ENCODE measurements at places on chromosomes 5 and 9. TPM values are rescaled to one million over a fixed set of nuclear protein-coding genes. Genes with fewer than 3 reads are reported as not detected.

- no peak for DNase-seq
- no peaks in the 10 kb centered on the region for H3K36me3 ChIP-seq
- H3K27ac ChIP-seq = no peak overlapping the region
- H3K27me3 ChIP-seq = peaks cover 16% of the 10 kb centered on the region
- H3K4me1 ChIP-seq = peaks cover 14% of the 10 kb centered on the region
Measured at GRCh38 chr5:140044041-140044440, 942 bp upstream of the NRG2 start.

- H3K27ac ChIP-seq = no peak overlapping the region
- no peaks in the 10 kb centered on the region for H3K27me3 ChIP-seq
- H3K4me1 ChIP-seq = no peaks in the 10 kb centered on the region
- H3K36me3 ChIP-seq = no peaks in the 10 kb centered on the region
- no peak for DNase-seq
Measured at GRCh38 chr5:140051950-140052349, 8.9 kb upstream of the NRG2 start.

DNA sequence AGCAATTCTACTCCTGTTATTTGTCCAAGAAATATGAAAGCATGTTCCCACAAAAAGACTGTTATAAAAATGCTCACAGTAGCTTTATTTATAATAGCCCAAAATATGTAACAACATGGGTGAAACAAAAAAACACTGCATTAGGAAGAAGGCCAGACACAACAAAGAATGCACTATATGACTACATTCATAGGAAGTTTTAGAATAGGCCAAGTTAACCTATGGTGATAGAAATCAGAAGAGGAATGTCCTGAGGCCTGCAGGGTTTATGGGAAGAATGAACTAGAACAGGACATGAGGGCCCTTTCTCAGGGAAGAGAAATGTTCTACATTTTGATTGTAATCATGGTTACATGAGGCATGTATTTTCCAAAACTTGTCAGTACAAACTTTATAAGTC, 24.7 kb upstream of the TAS2R1 start:
- H3K27me3 ChIP-seq = no peaks in the 10 kb centered on the region
- H3K4me3 ChIP-seq = no peak overlapping the region
- no peak for DNase-seq
- no peaks in the 10 kb centered on the region for H3K4me1 ChIP-seq
- no peaks in the 10 kb centered on the region for H3K36me3 ChIP-seq

- peaks cover 15% of the 10 kb centered on the region for H3K4me1 ChIP-seq
- H3K4me3 ChIP-seq = no peak overlapping the region
- H3K36me3 ChIP-seq = no peaks in the 10 kb centered on the region
- no peak overlapping the region for H3K27ac ChIP-seq
- no peak for DNase-seq
Measured at GRCh38 chr9:129187042-129187441, 9.0 kb upstream of the IER5L start.

- no peak for DNase-seq
- no peak overlapping the region for H3K27ac ChIP-seq
- no peaks in the 10 kb centered on the region for H3K27me3 ChIP-seq
- peaks cover 16% of the 10 kb centered on the region for H3K4me1 ChIP-seq
Measured at GRCh38 chr9:91359734-91360470, 1.8 kb downstream of the AUH start.

GRCh38 chr9:90167914-90168313, 474.7 kb downstream of the DIRAS2 start:
- no peak overlapping the region for H3K27ac ChIP-seq
- H3K36me3 ChIP-seq = no peaks in the 10 kb centered on the region
- no peaks in the 10 kb centered on the region for H3K4me1 ChIP-seq
- H3K4me3 ChIP-seq = no peak overlapping the region
- DNase-seq = no peak
- no peaks in the 10 kb centered on the region for H3K27me3 ChIP-seq

DNA sequence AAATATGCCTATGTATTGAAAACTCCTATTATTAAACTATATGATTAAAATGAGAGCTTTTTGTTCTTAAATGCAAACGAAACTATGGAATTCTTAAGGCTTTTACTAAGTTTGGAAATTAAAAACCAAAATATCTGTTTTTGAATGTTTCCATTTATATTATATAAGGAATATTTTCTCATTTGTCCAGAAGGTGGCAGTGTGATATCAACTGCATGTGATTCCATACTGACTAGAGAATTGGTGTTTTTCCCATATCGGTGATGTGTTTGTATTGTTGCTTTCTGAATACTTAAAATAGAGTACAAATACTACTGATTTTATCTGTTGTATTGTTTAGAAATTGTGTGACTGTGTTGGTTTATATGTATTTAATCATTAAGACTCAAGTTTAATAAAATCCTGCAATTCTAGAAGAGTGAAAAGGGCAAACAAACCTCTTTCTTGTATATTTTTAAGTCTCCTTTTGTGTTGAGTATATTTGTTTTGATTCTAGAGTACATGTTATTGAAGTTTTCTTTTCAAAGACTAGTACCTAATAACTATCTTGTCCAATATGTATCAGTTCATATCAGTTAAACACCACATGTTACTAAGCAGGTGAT, 320.8 kb downstream of the CCDC171 start:
- no peak overlapping the region for H3K27ac ChIP-seq
- no peaks in the 10 kb centered on the region for H3K27me3 ChIP-seq
- H3K4me3 ChIP-seq = no peak overlapping the region
- H3K4me1 ChIP-seq = no peaks in the 10 kb centered on the region
- DNase-seq = no peak

DNA sequence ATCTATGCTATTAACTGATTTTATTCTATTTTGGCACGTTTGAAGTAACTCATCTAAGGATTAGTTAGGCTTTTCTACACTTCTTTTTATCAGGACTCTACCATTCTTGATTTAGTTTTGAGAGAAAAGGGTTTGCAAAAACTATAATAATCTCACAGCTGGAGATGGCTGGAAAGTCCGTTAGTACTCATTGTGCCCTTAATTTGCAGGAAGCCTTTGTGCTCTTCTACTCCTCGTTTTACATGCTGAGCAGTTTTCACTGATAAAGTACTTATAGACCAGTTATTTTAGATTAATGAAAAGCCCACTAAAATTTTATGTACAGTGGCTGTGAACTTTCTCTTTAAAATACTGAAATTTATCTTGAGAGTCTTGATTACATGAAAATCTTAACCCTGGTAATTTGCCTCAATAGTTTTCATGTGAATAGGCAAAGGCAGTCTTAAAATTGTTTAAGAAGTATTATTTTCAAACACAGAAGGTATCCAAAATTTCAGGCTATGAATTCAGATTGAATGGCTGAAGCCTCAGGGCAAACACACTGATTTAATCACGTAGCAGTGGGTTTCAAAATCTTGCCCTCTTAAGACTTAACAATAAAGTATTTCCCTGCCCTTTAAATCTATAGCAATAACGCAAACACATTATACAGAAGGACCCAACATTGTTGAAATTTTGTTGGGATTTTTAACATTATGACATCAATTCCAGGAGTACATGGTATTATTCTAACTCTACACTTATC, 18.6 kb downstream of the MLLT3 start:
- H3K27me3 ChIP-seq = no peaks in the 10 kb centered on the region
- DNase-seq = no peak
- no peaks in the 10 kb centered on the region for H3K4me1 ChIP-seq
- no peaks in the 10 kb centered on the region for H3K36me3 ChIP-seq

DNA sequence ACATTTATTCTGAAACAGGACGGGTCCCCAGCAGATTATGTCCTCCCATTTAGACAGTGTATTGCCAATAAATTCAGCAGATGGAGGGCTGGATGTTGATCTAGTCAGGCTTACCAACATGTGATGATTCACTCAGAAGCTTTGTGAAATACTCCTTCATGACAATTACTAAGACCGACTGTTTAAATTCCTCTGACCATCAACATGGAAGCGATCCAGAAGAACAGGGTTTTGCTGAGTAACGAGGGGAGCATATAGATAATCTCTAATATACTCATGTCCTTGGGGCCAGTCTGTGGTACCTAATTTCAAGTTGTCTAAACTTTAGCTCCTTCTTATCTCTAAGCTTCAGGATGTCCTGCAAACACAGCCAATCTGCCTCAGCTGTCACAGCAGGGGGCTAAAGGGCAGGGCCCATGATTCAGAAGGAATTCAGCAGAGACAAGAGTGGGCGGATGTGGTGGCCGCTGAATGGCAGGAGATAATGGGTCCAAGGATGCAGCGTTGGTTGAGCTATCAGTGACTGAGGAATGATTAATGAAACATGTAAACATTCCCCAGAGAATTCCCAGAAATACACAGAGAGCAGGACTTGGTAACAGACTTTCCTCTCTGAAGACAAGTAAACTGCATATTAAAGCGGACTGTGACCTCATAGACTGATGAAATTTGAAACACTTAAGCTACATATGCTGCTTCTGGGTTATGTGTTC, 109.4 kb downstream of the ANKRD55 start:
- peak overlapping the region; percentile 67 for H3K27ac ChIP-seq
- DNase-seq = peak; percentile 64
- peaks cover 7% of the 10 kb centered on the region for H3K4me1 ChIP-seq
- H3K27me3 ChIP-seq = no peaks in the 10 kb centered on the region

- H3K27me3 ChIP-seq = no peaks in the 10 kb centered on the region
- no peak for DNase-seq
- H3K4me1 ChIP-seq = no peaks in the 10 kb centered on the region
- no peak overlapping the region for H3K4me3 ChIP-seq
Measured at GRCh38 chr5:145906401-145906800, 30.0 kb upstream of the SH3RF2 start.

DNA sequence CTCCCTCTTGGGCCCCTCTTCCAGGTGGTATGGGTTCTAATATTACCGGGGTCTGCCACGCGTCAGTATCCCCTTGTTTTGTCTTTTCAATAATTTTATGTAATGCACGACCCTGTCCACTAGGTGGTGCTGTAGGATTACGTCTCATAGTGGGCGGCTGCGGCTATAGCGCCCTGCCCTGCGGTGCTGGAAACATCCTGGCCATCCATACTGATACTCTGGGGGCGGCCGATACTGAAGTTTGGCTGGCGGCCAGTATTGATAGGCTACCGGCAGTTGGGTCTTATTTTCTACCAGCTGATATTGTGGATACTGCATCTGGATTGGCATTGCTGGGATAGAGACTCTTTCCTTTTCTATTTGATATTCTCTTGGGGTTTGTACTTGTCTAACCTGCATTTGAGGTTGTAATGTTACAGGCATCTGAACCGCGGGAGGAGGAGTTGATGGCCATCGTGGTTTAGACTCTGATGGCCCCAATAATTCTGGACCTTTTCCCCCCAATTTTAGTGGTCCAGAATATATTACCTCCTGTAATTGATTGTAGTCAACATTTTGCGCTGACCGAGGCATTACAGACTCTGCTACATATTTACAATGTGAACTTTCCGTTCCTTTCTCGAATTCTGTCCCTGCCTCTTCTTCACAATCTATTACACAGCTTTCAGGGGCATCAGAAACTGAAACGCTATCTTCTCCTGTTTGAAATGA, 3.3 kb upstream of the TMEM141 start:
- no peaks in the 10 kb centered on the region for H3K36me3 ChIP-seq
- H3K4me3 ChIP-seq = no peak overlapping the region
- H3K27me3 ChIP-seq = no peaks in the 10 kb centered on the region
- DNase-seq = peak; percentile 86
- H3K4me1 ChIP-seq = peaks cover 3% of the 10 kb centered on the region

Gene ERAP2
- 13.8 TPM for polyA plus RNA-seq

Gene TBC1D2
- 7.7 TPM for polyA plus RNA-seq

Data from kidney (tissue), 22 donors.